Globus pallidus (tissue), 1 donor: ENCODE measurements at places on chromosomes 2 and 18.
A peak's percentile ranks its signal among the peaks of the same experiment; 100 is the strongest.

DNA sequence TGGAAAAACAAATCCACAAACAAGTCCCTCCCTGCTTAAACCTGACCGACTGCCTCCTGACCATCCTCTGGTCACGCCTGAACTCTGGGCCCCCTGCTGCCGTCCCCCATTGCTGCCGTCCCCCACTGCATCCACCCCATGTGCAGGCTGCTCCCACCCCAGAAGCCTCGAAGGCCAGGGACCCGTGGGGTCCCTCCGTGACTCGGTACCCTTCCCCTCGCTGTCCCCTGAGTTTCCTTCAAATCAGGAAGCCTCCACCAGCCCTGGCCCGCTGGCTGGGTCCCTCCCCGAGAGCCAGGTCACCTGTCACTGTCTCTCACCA lies 17.9 kb upstream of the AGXT start:
- DNase-seq, result no peak

GRCh38 chr2:100878000-100878791 lies 58.3 kb downstream of the NPAS2 start:
- no peak for DNase-seq

GRCh38 chr2:8761529-8762164 lies 75.8 kb downstream of the KIDINS220 start:
- peak; percentile 61 for DNase-seq

DNA sequence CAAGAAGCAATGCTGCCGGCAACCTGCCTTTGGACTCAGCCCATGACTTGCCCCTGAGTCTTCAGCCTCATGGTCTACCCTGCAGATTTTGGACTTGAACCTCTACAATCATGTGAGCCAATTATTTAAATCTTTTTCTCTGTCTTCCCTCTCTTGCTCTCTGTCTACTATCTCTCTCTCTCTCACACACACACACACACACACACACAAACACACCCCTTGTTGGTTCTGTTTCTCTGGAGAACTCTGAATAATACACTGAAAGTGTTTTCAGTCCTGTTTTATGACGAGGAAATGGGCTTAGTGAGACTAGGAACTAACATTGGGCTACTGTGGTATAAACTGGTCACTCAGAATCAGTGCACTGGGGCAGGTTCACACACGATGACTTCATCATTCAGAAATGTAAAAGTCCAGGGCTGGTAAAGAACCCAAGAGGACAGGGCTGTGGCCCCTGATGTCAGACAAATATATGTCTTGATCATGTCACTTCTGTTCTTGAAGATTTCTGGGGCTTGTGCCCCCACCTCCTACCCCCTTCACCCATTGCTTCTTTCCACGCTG lies 266.1 kb upstream of the SIX2 start:
- no peak for DNase-seq

DNA sequence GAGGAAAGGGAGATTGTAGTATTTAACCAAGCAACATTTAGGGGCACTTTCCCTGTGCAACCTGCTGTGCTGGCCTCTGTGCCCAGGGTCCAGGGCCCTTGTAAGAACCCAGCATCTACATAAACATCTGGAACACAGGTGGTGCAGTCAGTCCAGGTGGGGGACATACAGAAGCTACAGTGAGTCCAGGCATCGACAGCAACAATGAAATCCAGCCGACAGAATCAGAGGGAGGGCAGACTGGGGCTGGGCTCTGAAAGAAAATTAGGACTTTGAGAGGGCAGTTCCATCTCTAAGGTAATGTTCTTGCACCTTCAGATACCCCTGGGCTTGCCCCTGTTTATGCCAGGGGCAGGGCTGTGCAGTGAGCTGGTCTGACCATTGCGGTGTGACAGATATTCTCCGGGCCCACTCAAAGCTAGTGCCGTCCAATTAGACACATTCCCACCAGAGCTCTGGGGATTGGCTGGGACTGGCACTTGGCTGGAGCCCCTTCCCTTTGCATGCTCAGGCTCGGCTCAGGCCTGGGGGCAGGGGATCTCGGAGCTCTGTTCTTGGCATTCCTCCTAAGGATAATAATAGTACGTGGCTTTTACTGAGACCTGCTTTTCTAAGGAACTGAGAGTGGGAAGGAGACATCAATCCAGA lies 5.4 kb downstream of the LBH start:
- DNase-seq, result no peak
